Activated naive CD4-positive, alpha-beta T cell (primary cell): ENCODE measurements at places on chromosomes 16 and 17.

GRCh38 chr16:54459509-54460262 lies 173.1 kb upstream of the IRX3 start:
- no peak for DNase-seq

- no peak for DNase-seq
These were observed 4.4 kb downstream of the PDIA2 start for GRCh38 chr16:287298-287811.

GRCh38 chr17:42243493-42243982 lies 32.7 kb downstream of the STAT5B start:
- DNase-seq: no peak

DNA sequence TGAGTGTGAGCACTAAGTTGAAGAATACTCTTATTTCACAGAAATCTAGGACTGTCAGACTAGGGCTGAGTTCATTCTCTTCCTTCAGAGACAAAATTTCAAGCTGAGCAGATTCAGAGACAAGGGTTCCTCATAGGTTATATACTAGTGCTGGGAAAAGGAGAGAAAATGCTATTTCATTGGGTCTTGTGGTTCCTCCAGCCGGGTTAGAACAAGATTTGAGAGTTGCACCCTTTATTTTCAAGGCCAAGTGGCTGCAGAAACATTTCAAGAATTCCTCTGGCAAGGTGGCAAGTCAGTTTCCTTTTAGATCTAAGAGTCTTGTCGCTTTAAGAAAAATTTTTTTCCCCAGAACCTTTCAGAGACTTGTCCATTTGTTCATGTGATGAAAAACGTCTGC lies 6.8 kb downstream of the THUMPD1 start:
- DNase-seq: no peak

DNA sequence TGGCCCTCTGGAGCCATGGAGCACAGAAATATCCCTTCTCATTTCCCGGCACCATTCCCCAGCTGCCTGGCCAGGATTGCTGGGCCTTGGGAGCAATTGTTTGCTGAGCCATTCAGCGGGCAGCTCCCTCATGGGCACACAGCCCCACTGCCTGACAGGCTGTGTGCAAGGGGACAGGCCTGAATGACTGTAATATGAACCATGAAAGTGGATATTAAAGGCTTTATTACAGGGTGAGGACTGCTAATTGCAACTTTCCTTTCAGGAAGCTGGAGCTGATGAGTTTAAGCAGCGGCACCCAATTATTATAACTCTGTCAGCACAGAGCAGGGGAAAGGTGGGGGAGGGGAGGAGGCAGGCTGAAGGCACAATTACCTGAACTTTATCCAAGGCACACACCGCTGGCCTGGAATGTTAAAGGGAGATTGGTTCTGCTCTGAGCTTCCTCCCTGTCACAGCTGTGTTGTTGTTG lies 159.8 kb upstream of the SDK2 start:
- no peak for DNase-seq

DNA sequence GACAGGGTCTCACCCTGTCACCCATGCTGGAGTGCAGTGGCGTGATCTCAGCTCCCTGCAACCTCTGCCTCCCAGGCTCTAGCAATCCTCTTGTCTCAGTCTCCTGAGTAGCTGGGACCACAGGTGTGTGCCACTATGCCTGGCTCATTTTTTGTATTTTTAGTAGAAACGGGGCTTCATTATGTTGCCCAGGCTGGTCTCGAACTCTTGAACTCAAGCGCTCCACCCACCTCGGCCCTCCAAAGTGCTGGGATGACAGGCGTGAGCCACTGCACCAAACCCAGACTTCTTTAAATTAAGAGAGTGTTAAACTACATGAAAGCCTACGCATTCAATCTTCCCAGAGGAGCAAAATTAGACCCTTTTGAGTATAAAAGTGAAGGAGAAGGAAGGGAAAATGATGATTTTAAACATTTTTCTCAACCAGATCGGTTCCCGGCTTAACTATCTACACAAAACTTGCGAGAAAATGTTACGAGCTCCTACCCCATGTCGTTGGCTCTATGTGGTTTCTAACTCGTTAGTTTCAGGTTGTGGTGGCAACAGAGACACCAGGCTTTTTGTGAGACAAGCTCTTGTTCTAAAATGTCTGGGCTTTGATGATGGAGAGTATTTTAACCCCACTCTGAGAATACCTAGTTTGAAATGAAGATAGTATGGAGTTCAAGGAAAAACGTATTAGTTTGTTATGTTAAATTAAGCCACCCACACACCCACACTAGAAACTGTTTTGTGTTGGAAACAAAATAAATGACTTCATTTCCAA lies 26.3 kb downstream of the STAT5B start:
- DNase-seq: peak; percentile 6

GRCh38 chr16:30398661-30399434 lies 3.6 kb downstream of the ZNF48 start:
- DNase-seq: no peak
